Peyer's patch (tissue), 4 donors: ENCODE measurements at places on chromosomes 2 and 18. TPM values are rescaled to one million over a fixed set of nuclear protein-coding genes. Genes with fewer than 3 reads are reported as not detected.

DNA sequence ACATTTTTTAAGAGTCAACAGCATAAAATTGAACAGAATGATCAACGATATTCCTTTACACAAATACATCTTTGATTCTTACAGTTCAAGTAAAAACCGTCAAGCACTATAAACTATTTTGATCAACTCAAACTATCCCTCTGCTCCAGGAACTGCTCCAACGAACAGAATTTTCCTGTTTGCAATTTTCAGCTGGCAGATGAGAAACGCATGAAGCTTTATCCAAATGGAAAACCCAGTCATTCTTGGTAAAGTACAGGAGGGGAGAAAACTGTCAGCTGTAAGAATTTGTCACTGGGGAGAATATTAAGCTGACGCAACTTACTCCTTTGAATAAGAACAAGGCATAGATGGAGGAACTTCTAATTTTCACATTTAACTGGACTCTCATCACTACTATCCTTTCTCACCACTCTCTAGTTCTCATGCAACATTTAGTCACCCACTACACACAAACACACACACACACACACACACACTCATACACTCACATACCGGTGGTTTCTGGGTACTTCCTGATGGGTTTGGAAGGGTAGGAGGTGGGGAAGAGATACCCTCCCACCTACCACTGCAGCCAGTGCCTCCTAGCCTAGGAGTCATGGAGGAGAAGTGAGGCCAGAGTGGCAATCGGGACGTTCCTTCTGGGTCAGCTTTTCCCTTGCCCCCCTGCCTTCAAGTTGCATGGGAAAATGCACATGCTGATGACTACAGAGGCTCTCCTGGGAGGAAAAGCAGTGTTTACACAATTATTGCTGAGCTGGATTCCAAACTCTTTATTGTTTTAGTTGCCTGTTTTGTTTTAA lies 54.0 kb upstream of the SPATS2L start:
- DNase-seq: no peak

- no peak for DNase-seq
These were observed 373.8 kb upstream of the SYT4 start for GRCh38 chr18:43651057-43651456.

DNA sequence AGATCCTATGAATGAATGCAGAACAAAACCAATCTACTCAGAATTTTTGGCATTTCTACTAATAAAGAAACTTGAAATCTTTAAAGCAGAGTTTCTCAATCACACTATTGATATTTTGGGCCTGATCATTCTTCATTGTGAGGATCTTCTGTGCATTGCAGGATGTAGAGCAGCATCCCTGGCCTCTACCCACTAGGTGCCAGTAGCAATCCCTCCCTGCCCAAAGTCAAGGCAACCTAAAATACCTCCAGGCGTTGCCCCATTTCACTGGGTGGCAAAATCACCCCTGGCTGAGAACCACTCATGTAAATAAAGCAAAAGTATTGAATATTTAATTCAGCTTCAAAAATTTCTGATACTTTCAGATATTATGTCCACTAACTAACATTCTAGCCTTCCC lies 213.0 kb downstream of the SP3 start:
- no peak for DNase-seq

GRCh38 chr2:238942726-238943300 lies 94.9 kb downstream of the TWIST2 start:
- no peak for DNase-seq

DNA sequence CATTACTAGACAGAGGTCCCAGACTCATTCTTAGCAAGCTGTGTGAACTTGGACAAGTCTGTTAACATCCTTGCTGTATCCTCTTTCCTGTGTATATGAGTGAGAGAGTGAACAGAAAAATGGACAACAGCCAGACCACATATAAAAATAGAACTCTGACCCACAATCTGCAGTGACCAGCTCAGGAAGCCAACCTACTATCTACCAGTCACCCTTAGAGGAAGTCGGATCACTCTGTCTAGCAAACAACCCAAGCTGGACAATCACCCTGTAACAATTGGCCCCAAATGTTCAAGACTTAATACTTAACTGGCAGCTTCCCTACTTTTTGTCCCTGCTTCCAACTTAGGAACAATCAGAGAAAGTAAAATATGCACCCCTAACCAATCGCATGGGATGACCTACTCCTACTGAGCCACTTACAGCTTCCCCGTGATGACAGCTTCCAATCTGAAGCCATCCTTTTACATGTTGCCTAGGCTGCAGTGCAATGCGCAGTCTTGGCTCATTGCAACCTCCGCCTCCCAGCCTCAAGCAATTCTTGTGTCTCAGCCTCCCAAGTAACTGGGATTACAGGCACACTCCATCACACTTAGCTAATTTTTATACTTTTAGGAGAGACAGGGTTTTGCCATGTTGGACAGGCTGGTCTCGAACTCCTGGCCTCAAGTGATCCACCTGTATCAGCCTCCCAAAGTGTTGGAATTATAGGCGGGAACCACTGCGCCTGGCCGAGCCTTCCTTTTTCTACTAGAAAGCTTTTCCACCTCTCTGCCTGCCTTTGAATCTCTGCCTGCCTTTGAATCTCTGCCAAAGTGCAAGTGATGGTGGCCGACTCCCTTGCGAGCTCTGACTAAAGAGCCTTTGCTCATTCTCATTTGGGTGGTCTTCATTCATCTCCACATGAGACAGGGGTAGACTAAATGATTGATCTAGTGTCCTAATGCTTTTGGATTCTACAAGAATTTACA lies 158.3 kb upstream of the NDUFV2 start:
- no peak for DNase-seq

GRCh38 chr2:58598171-58598570 lies 357.0 kb upstream of the FANCL start:
- no peak for DNase-seq

- DNase-seq: no peak
These were observed 176.1 kb upstream of the KLF7 start for GRCh38 chr2:207341804-207342203.

STK11IP gene
- total RNA-seq: 53.6 TPM

DNA sequence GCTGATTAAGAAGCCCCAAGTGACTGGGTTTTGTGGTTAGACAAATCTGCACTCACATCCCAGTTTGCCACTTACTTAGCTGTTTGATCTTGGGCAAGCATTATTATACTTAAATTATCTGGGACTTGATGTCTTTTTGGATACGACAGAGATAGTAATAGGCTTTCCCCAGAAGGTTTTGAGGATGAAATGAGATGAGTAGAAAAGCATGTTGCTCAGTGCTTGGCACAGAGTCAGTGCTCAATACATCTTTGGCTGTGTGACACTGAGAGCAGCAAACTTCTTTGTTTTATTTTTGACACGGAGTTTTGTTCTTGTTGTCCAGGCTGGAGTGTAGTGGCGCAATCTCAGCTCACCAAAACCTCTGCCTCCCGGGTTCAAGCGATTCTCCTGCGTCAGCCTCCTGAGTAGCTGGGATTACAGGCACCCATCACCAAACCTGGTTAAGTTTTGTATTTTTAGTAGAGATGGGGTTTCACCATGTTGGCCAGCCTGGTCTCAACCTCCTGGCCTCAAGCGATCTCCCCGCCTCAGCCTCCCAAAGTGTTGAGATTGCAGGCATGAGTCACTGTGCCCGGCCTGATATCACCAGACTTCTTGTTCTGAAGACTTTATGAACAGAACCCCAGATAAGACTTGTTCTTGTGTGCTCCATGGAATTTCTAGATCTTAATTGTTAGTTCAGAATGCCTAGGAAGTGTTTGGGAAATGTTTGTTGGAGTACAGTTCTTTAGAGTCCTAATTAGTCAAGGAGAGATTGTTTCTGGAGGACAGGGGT lies 521.2 kb downstream of the SLC4A3 start:
- DNase-seq: no peak
